ENCODE measurements at places on chromosomes 7 and 10.

DNA sequence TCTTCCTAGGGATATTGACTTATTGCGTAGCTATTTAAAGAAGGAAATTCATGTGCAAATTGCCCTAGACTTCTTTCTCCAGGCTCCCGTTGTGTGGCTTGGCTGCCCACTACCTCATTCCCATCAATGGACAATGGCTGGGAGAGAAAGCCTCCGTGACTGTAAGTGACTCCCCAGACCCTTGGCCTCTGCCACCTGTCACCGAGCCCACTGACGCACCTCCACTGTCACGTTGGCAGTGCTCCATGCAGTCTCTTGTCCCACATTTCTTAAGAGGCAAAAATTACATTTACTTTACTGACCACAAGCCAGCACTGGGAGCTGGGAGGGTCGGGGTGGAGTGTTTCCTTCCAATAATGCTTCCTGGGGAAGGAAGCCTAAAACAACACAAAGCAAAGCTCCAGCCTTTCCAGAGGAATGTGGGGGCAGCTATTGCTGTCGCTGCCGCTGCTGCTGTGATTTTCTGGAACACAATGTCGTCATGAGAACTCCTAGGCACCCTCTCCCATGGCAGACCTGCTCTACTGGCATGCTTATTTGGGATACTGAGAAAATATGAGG lies 89.7 kb upstream of the STEAP1B start:
- DNase-seq = no peak

GRCh38 chr7:47556511-47557180 lies 25.3 kb downstream of the TNS3 start:
- DNase-seq = no peak

DNA sequence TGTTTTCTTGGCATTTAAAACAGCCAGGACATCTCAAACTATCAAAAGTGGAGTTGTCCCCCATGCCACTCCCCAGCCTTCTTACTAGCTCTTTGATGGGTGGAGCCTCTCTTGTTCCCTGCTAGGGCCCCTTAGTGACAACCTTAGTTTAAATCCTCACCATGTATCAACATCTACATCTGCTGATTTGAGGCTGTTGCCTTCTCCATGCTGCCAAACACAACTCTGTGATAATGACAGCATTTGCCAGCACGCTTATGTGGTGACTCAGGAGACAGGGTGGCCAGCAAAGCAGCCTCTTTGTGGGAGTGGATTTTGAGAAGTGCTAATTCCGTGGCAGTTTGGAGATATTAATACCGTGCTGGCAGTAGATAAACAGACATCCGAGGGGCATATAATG lies 145.4 kb downstream of the LRRC4 start:
- DNase-seq = no peak

- no peak for DNase-seq
These were observed 157.7 kb upstream of the COL1A2 start for GRCh38 chr7:94236960-94237359.

DNA sequence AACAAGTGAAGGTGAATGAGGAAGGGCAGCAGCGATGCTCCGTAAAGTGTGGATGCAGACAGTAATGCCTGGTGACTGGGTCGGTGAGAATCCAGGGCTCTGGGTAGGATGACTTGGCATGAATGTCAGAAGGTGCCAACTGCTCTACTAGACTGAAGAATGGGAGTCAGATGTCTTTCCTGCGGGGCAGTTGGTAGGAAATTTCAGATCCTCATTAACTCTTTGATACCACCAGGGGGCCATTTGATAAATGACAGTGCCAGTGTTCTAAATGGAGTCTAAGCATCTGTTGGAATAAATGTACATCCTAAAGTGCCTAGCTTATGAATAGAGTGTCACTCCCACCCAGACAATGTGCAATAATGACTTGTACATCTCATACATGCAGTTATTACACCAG lies 462.0 kb downstream of the GRM8 start:
- DNase-seq = no peak

All from smooth muscle cell of the brain vasculature (primary cell).